ENCODE measurements at places on chromosomes 3 and 15.
A peak's percentile ranks its signal among the peaks of the same experiment; 100 is the strongest.

GRCh38 chr3:185402561-185402960 lies 39.6 kb downstream of the MAP3K13 start:
- DNase-seq, result no peak

DNA sequence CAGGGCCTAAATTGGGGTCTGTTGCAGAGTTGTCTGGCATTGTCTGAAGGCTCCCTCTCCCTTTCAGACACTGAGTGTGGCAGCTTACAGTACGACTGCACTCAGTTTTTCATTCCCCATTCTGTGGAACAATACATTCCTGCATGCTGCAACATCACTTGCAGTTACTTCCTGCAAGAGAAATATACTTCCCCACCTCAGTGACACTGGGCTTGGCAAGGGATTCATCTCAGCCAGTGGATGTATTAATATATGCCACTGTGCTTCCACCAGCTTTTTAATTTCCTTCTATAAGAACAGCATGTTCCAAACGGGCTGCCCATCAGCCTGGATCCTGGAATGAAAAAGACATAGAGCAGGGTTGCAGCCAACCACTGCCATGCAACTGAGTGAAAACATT lies 23.1 kb downstream of the B3GALNT1 start:
- DNase-seq, result no peak

- no peak for DNase-seq
Observed at GRCh38 chr3:87987952-87988351, 70.9 kb downstream of the CGGBP1 start.

GRCh38 chr3:169213956-169214355 lies 449.6 kb downstream of the MECOM start:
- DNase-seq, result no peak

DNA sequence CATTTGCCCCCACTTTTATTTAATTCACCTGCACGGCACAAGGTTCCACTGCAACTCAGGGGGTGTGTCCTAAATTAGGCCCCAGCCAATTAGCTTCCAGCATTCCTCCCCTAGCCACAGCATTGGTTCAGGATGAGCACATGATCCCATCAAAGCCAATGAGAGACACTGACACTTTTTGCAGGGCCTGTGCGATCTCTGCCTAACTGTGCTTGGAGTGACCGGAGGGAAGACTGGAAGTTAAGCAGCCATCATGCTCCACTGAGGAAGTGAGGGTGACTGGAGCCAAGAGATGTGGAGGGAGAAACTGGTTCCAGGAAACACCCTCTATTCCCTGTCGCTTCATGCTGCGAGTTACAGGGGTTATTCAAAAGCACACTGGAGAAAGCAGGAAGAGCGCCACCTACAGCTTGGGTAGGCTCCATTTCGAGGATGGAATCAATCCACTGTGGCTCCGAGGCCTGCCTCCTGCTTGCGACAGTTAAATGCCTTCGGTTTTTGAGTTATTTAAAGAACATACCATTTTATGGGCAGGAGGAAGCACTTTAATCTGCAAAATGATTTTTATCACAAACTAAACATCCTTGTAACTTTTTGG lies 122.2 kb upstream of the WNT5A start:
- DNase-seq, result no peak

DNA sequence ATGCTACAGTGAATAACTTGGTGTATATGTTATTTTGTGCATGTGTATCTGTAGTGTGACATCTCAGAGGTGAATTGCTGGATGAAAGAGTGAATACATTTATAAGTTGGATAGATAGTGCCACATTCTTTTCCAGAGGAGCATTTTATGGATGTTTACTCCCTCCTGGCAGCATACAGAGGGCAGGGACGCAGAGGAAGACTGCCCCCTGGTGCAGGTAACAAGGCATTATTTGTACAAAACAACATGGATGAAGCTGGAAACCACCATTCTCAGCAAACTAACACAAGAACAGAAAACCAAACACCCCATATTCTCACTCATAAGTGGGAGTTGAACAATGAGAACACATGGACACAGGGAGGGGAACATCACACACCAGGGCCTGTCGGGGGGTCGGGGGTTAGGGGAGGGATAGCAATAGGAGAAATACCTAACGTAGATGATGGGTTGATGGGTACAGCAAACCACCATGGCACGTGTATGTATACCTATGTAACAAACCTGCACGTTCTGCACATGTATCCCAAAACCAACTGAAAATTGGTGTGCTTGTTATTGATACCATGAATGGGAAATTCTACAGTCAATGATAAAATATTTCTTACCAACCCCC lies 57.9 kb upstream of the CTXND1 start:
- DNase-seq, result no peak

DNA sequence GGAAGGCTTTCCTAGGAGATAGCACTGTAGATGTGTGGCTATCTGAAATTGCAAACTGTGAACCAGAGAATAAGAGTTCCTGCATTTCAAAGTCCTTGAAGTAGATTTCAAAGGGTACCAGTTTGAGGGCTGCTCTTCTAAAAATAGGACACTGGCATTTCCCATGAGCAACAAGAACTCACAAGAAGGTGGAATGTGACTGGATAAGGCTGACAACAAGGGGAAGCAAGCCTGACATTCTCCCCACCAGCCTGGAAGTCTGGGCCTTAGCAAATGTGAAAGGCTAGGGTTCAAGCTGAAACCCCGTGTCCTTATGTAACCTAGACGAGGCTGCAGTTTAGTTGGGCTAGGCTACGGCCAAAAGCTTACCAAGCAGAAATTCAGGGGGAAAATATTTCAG lies 18.7 kb upstream of the TJP1 start:
- no peak for DNase-seq

DNA sequence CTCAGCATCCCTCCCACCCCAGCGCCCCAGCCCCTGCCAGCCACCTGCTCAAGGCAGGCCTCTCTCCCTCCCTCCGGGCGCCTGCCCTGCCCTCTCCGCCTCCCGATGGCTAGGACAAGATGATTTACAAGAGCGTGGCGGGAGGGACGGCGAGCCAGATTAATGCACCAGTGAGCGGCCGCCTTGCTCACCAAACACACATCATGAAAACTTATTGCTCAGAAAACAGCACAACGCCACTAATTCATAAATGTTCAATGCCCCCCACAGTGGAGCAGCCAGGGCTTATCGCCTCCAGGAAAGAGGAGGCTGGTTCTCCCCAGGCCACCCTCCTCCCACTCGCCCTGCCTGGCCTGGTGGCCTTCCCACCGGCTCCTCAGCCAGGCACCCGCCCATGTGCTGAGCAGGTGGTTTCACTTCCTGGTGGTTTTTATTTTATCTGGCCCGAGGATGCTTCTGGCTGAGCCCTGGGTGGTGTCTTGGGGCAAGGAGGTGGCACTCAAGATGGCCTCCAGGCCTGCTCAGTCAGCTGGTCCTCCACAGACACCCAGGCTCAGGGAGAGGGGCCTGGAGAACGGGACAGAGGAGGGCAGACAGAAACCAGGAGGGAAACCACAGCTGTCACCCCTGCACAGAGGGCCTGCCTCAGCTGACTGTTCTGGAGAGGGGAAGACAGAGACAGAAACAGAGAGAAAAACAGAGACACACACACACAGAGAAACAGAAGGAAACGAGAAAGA lies 284.9 kb downstream of the UACA start:
- no peak for DNase-seq

DNA sequence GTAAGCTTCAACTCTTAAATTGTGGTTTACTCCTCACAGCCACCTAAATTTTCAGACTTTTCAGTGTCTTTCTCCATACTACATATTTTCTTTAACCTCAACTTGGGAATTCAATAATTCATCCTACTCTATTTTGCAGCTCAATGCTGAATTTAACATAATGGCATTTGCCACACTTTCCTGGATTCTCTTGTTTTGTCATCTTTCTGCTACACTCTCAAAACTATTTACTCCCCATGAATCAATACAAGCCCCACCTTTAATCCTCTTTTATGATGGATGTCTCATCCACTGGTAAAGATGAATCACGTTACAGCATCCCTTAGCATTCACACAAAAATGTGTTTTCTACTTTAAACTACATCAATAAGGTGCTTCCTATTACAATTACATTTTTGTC lies 19.6 kb upstream of the CHMP2B start:
- no peak for DNase-seq

DNA sequence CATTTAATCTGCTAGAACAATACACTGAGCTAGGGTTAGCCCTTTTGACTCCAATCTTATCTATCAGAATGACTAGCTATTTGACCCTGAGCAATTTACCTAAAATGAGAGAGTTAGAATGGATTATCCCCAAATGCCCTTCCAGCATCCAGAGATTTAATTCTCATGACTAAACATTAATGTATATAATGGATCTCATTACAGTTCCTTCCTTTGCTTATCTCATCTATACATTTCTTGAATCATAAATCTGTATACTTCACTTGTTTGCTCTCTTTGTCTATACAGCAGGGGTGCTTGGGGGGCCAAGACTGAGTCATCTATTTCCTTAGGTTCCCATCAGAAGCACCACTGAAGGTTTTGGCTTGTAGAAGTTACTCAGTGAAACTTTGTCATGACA lies 565.8 kb downstream of the IGSF11 start:
- DNase-seq, result no peak

GRCh38 chr3:132785292-132785691 lies 63.1 kb upstream of the NPHP3 start:
- DNase-seq, result no peak

DNA sequence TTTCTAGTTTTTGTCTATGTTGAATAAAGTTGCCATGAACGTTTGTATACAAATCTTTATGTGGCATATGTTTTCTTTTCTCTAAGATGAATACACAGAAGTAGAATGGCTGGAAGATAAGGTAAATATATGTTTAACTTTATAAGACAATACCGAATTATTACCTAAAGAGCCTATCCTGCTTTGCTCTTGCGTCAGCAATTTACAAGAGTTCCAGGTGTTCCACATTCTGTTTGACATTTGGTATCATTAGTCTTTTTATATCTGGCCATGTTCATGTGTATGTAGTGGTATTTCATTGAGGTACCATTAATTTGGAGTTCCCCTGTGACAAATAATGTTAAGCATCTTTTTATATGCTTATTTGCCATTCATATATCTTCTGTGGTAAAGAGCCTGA lies 74.1 kb upstream of the TRIM42 start:
- no peak for DNase-seq

DNA sequence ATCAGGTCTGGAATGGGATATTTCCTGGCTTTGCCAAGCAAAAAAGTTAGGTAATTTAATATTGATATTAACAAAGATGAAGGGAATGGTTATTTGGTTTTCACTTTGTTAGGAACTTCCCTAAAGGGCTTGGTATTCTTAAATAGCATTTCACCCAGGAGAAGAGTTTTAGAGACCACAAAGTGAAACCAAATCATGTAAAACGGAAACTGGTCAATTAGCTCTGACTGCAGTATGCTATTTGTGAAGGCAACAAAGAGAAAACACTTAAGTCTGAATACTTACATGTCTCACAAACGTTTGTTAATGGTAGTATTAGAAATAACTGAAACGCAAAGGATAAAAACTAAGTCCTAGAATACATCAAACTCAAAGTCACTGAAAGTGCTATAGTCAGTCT lies 32.4 kb upstream of the SETMAR start:
- DNase-seq, result no peak

DNA sequence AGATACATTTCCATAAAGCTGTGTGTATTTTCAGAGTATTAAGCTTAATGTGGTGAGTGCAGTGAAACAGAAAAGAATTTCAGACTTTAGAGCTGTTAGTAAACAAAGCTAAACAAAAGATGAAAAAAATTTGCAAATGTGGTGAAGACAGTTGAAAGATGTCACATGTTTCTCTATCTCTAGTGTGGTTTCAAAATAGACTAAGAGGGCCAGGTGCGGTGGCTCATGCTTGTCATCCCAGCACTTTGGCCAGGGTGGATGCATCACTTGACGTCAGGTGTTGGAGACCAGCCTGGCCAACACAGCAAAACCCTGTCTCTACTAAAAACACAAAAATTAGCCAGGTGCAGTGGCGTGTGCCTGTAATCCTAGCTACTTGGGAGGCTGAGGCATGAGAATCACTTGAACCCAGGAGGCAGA lies 466.0 kb upstream of the NR2F2 start:
- DNase-seq, result no peak

DNA sequence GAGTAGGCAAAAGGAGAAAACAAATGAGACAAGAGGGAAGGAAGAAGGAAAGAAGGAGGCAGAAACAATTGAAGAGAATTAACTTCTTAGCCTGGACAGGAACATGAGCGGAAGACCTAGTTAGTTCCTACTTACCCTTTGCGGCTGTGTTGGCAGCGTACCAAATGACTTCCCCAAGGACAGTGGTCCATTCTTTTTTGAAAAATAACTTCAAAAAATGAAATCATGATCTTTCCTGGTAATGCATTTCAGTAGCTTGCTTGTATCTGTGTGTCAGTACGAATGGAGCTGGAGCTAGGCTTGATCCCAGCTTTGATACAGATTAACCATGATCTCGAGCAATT lies 41.5 kb upstream of the CFAP161 start:
- DNase-seq, result no peak

DNA sequence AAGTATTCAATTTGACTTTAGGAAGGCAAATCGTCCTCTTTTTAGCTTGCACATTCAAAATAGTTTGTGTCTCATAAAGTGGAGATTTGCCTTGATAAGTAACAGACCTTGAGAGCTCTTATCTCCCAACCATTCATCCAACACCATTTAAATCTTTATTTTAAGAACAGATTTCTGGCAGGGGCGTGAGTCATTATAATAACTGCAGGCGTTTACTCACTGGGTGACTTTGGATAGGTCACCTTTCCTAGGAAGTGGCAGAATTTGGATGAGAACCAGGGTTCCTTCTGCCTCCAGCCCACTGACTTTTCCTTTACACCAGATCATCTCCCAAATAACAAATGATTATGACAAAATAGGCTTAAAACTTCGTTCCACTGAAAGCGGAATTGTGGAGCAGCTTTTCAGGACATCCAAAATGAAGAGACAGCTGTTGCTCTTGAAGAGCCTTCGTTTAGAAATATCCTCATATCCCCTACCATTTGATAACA lies 5.0 kb downstream of the LMCD1 start:
- no peak for DNase-seq

DNA sequence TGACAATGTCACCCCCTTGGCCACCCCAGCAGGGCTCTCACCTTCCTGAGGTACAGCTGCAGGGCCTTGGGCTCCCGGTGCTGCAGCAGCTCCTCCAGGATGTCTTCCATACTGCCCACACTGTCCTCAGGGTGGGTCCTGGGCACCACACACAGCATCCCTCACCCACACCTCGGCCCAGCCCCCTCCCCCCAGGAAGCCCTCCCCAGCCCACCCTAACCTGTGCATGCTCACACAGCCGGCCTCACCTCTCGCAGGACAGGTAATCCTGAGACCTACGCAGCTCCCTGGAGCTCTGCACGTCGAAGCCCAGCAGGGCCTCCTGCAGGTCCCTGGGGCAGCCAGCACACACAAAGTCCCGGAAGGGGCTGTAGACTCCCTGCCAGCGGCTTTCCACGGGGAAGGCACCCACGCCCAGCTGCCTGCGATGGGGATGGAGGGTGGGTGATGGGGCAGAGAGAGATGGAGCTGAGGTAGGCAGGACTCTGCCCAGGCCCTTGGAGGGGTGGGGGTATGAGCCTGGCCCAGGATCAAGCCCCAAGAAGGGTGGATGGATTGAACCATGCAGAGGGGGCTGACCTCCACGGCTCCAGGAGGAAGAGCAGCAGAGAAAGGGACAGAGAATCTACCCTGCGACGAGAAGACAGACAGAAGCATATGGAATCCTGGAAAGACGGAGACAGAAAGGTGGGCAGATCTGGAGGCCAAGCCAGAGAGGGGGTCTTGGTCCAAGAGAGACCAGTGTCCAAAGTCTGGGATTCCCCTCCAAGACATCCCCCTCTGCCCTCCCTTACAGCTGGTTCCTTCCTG lies 16.7 kb downstream of the ALS2CL start:
- DNase-seq, result no peak

- peak; percentile 10 for DNase-seq
Observed at GRCh38 chr3:64915778-64916177, 228.0 kb upstream of the ADAMTS9 start.

Measured in brain pericyte (primary cell).